ENCODE measurements at places on chromosomes 4 and X.
A peak's percentile ranks its signal among the peaks of the same experiment; 100 is the strongest.

- no peak for DNase-seq
Observed at GRCh38 chr4:101271516-101271915, 75.8 kb downstream of the PPP3CA start.

DNA sequence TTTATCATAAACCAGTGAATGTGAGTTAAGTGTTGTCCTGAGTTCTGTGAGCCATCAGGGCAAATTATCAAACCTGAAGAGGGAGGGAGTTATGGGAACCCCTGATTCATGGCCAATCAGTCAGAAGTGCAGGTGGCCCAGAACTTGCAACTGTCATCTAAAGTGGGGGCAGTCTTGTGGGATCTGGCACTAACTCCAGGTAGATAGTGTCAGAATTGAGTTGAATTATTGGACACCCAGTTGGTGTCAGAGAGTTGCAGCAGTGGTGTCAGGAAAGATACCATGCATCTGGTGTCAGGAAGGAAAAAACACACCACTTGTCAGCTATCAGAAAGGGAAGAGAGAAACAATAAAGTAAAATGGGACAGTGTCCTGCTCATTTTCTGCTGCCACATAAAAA, 8.4 kb downstream of the CORIN start:
- DNase-seq = no peak

DNA sequence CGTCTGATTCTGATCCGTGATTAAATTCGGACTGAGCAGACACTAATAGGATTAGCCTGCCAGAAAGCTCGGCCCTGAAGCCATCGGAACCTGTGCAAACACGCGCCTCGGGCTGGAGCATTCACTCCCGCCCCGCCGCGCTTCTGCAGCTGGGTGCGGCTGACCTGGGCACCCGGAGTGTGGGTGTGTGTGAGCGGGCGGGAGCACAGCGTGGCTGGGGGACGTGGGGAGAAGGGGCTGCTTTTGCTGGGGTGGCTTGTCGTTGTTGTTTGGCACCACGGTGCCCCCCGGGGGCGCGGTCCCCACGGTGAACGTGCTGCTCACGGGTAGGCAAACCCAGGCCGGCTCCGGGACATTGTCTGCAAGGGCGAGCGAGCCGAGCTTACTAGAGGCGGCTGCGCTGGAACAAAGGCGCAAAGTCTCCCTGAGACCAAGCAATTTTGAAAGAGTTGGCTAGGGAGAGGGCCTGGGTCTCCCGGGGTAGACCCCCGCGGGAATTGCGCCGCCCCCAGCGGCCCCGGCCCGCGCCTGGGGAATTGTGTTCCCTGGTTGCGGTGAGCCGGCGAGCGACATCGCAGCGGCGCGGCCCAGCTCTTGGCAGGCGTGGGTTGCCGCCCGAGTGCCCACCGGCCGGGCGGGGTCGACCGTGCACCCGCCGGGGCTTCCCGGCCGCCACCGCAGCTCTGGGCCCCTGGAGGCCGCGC, 1.4 kb downstream of the MAMLD1 start:
- no peak for DNase-seq

- no peak for DNase-seq
Observed at GRCh38 chr4:45155081-45155777, 428.9 kb upstream of the GNPDA2 start.

GRCh38 chrX:116111934-116112595, 58.5 kb upstream of the AGTR2 start:
- DNase-seq = no peak

DNA sequence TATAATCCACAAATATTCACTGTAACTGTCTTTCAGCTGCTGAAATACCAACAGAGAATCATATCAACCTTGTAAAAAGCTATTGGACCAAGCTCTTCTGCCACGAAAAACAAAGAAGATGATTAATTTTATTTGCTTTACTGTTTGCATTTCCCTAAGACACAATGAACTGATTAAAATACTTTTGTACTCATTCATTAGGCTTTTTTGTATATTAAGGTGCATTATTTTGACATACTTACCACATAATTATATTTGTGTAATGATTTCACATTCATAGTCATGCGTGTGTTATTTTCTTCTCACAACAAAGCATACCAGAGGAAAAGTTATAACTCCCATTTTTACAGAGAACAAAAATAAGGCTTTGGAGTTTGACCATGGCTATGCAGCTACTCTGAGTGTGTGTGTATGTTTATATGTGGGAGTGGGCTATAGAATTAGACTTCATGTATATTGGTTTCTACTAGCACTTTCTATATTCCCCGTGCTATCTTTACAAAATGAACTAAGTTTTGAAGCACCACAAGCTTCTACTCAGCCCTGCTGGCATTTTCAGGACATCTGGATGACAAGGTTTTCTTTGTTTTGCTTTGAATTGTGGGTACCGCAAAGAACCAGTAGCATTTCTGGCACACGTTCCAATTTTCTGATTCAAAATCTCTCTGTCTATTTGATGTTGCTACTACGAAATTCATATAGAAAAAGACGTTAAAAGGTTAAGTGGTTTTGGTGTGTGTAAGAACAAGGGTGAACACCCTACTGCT, 11.0 kb upstream of the FGF5 start:
- DNase-seq = no peak

DNA sequence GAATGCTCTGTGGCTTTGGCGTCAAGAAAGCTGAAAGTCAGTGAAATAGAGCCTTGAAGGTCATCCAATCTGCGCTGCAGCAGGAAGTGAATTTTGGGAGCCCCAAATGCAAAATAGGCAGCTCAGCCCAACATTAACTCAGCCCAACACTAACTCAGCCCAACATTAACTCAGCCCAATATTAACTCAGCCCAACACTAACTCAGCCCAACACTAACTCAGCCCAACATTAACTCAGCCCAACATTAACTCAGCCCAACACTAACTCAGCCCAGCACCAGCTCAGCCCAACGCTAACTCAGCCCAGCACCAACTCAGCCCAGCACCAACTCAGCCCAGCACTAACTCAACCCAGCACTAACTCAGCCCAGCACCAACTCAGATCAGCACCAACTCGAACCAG, 71.5 kb downstream of the SORBS2 start:
- no peak for DNase-seq

DNA sequence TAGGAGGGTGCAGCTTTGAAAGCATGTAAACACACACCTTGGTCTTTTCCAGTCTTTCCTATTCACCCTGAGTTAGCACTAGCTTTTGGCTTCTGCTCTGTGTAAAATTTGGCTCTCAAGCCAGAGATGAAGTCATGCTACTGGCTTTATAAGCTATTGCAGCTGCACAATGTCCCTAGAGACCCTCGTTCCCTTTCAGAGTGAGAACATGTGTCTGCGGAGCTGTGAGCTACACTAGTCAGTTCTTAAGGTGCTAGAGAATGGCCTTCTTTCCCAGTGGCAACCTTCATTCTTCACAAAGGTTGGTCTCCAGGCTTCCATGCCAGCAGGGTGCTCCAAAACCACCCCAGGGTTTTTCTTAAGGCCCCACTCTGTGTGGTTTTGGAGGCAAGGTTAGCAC, 199.1 kb downstream of the SPATA18 start:
- no peak for DNase-seq

DNA sequence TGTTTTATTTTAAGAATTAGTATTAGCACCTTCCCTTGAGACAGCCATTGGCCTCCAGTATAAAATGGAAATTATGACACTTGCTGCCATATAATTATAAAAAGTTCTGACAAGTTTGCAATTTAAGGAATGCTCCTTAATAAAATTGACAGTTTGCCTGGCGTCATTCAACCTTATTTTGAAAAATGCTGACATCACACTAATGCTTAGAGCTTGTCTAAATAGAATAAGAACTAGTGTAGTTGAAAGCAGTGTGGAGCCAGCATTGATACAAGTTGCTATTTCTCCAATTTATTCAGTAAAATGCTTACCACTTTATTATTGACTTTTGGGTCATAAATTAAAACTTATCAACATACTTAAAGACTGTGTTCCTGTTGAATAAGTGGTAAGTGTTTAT, 54.3 kb upstream of the ARX start:
- no peak for DNase-seq

GRCh38 chrX:39556056-39556455, 541.7 kb downstream of the BCOR start:
- no peak for DNase-seq

GRCh38 chr4:20474119-20474518, 222.4 kb downstream of the SLIT2 start:
- no peak for DNase-seq

DNA sequence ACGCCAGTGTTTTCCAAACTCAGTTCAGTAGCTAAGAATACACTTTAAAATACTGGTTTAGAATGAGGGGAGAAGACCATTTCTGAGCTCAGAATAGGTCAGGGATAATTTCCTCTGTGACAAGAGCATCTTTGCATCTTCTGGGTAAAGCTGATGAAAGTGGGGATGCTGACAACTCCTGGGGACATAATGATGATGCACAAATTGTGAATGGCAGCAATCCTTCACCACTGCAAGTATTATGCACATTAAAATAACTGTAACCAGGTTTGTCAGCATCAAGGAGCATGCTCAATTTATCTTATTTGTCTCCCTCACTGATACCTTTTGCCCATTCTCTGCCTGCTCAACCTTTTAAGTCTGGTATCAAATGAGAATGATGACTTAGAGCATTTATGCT, 248.2 kb downstream of the EPHA5 start:
- DNase-seq = no peak

DNA sequence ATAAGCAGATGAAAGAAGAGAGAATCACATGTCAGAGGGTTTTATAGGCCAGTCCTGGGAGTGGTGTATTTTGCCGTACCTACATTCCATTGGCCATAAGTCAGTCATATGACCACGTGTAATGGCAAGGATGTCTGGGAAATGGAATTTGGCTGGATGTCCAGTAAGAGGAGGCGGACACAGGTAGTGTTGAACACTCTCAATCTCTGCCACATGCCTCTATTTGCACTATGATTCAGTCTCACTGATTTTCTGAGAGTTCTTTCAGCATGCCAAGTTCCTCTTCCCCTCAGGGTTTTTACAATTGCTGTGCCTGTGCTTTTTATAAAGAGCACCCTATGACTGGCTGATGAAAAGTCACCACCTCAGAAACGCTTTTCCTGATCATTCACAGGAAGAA, 164.2 kb upstream of the GPR101 start:
- DNase-seq = no peak

- no peak for DNase-seq
Observed at GRCh38 chrX:120823556-120823955, 52.1 kb downstream of the CT47B1 start.

DNA sequence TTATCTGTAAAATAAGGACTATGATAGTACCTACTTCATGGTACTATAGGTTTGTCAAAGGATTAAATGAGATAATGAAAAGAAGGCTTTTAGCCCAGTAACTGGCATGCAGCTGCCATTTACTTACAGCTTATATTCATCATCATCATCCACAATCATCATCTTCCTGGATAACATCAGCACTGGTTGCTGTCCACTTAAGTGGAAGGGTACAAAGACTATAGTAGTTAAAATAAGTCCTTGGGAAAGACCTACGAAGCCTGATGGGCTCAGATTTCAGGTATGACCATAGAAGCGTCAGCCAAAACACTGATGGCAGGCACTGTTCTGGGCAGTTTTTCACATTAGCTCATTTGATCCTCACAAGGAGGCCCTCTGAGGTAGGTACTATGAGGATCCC, 20.6 kb downstream of the CCDC149 start:
- no peak for DNase-seq

DNA sequence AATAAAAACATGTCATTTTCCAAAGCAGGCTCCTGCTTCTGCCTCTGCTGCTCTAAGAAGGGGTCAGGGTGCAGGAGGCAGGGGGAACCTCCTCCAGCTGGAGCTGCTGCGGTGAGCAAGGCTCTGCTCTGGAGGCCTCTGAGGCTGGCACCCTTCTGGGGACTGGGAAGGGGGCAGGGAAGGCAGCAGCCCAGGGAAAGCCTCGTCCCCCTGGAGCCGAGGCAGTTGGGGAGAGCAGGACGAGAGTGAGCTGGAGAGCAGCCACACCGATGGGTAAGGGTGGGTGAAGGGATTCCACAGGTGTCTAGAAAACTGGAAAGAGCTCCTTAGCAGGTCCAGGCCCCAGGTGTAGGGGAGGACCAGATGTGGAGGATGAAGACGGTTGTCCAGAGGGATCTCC, 2.0 kb upstream of the CTAG2 start:
- no peak for DNase-seq

- DNase-seq = peak; percentile 63
Observed at GRCh38 chrX:78321809-78322208, 5.6 kb downstream of the CYSLTR1 start.

GRCh38 chrX:10984213-10984612, 126.9 kb upstream of the HCCS start:
- DNase-seq = no peak

DNA sequence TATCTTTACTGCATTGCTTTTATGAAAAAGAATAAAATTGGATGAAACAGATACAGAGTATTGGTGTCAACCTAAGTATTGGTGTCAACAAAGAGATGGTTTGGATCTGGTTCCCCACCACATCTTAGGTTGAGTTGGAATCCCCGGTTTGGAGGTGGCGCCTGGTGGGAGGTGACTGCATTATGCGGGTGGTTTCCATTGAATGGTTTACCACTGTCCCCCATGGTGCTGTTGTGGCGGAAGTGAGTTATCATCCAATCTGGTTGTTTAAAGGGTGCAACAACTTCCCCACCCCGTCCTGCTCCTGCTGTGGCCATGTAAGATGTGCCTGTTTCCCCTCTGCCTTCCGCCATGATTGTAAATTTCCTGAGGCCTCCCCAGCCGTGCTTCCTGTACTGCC, 52.8 kb upstream of the CD99 start:
- peak; percentile 15 for DNase-seq

- no peak for DNase-seq
Observed at GRCh38 chr4:31237233-31237632, 517.1 kb downstream of the PCDH7 start.

GRCh38 chr4:128451270-128451905, 163.8 kb upstream of the PGRMC2 start:
- DNase-seq = no peak

- DNase-seq = no peak
Observed at GRCh38 chr4:162684371-162684700, 482.4 kb downstream of the NAF1 start.

DNA sequence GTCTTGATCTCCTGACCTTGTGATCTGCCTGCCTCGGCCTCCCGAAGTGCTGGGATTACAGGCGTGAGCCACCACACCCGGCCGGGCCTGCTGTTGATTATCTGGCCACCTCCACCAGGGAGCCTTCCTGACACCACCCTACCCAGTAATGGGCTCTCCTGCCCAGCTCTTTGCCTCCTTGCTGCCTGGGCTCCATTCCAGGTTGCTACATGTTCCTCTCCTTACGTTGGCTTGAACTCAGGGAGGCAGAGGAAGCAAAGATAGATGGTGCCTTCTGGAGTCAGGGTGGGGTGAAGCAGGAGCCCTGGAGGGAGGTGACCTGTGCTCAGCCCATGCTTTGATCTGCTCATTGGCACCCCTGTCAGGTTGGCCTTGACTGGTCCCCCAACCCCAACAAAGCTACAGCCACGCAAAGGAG, 26.3 kb downstream of the FLNA start:
- no peak for DNase-seq

- DNase-seq = no peak
Observed at GRCh38 chr4:74021601-74022000, 16.9 kb downstream of the CXCL3 start.
